Mesothelial cell of epicardium (in vitro differentiated cells): ENCODE measurements at places on chromosomes 1 and 21. TPM values are rescaled to one million over a fixed set of nuclear protein-coding genes. Genes with fewer than 3 reads are reported as not detected.

The GCSAML gene
- total RNA-seq, result not detected in 3 replicates

The C2CD4D gene
- 0.38 to 0.65 TPM (median 0.53 TPM) in 3 replicates for total RNA-seq

The OR10Z1 gene
- not detected in 3 replicates for total RNA-seq

The LCE6A gene
- not detected in 3 replicates for total RNA-seq

The LRP8 gene
- 18.2 to 19.9 TPM (median 19.2 TPM) in 3 replicates for total RNA-seq

The MPL gene
- total RNA-seq, result 0.50 to 0.53 TPM in 2 of 3 replicates, not detected in the other

The BRINP2 gene
- 0.63 to 1.1 TPM (median 0.78 TPM) in 3 replicates for total RNA-seq

The LCE2C gene
- not detected in 3 replicates for total RNA-seq

The FMO1 gene
- total RNA-seq, result 0.23 TPM in 1 of 3 replicates, not detected in the others

GRCh38 chr1:221791846-221792245 lies 50.0 kb upstream of the DUSP10 start:
- H3K4me3 ChIP-seq, result no peak overlapping the region
- no peaks in the 10 kb centered on the region for H3K36me3 ChIP-seq
- no peaks in the 10 kb centered on the region for H3K4me1 ChIP-seq
- H3K27ac ChIP-seq, result no peak overlapping the region

DNA sequence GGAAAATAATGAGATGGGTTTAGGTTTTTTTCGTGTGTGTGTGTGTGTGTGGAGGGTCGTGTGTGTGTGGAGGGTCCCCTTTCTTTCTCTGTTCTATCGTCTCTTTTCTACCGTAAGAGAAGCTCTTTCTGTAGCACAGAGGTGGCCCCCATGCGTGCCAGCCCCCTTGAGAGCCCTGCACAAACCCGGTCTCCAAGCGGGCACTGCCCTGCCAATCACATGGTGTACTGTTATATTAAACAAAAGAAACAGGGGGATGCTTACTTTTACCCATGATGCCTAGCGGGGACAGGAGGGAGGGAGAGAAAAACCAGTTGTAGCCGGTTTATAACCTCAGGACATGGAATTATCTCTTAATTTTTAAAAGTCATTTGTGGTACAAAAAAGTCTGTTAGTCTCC lies 41.0 kb downstream of the GATAD2B start:
- H3K4me1 ChIP-seq, result peaks cover 4% of the 10 kb centered on the region
- no peaks in the 10 kb centered on the region for H3K27me3 ChIP-seq
- no peak overlapping the region for H3K4me3 ChIP-seq
- peaks cover 5% of the 10 kb centered on the region for H3K36me3 ChIP-seq
- H3K27ac ChIP-seq, result no peak overlapping the region

DNA sequence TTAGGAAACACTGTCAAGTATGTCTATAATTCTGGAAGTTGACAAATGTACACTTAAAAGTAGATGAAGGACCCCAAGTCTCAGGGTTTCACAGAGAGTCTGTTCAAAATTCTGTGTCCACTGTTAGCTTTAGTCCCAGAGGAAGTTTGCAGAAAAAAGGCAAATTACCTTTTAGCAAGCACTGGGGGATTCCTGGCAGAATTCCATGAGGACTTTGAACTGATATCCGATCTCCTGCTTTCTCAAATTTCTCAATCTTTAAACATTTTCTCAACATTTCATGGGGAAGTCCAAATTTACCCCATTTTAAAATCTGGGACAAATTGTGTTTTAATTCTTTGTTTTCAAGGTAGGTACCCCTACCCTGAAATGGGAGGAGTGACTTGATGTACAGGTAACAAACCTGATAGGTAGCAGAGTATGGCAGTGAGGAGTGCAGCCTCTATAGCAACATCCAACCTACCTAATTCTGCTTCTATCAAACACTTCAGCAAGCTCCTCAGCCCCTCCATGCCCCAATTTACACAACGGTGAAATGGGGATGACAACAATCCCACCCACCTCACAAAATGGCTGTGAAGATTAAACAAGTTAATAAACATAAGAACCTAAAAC lies 344.9 kb downstream of the OMA1 start:
- no peak for DNase-seq
- peaks cover 49% of the 10 kb centered on the region for H3K27me3 ChIP-seq
- no peak overlapping the region for H3K27ac ChIP-seq
- H3K4me1 ChIP-seq, result peaks cover 1% of the 10 kb centered on the region
- no peaks in the 10 kb centered on the region for H3K36me3 ChIP-seq

- peak overlapping the region; percentile 60 for H3K27ac ChIP-seq
- H3K4me3 ChIP-seq, result no peak overlapping the region
- DNase-seq, result no peak
- H3K4me1 ChIP-seq, result peaks cover 39% of the 10 kb centered on the region
Measured at GRCh38 chr1:66237722-66238479, 296.1 kb upstream of the SGIP1 start.

DNA sequence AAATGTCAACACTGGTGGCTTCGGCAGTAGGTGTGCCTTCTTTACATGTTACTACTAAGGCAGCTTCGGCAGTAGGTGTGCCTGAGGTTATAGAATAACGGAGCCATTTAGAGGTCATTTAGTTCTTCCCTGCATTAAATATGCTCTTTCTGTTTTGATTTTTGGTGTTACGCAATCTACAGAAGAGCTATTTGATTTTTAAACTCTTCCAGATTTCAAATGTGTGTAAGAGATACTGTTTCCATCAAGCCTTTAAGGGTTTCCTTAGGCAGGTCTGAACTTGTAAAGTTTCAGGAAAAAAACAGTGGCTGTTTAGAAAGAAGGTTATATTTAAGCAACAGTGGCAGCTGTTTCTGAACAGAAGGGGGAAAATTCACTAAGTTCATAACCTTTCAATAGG lies 54.8 kb downstream of the PIK3R3 start:
- no peaks in the 10 kb centered on the region for H3K27me3 ChIP-seq
- H3K27ac ChIP-seq, result peak overlapping the region; percentile 75
- peaks cover 18% of the 10 kb centered on the region for H3K36me3 ChIP-seq
- H3K4me3 ChIP-seq, result no peak overlapping the region

DNA sequence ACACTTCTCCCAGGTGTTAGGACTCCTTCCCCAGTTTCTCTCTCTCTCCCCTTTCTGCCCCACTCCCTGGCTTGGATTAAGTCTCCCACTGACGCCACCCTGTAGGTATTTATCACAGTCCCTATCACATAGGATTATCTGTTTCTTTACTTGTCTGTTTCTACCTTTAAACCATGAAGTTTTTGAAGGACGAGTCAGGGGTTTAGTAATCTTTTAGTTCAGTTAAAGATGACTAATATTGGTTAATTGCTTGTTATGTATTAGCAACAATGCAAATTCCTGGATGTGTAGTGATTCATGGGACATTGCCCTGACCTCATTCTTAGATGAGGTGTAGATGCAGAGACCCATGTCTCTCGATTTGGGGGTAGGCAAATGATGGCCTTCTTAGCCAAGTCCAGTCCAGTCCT lies 6.4 kb downstream of the LAMC1 start:
- peak overlapping the region; percentile 57 for H3K27ac ChIP-seq
- no peak for DNase-seq
- no peak overlapping the region for H3K4me3 ChIP-seq
- peaks cover 2% of the 10 kb centered on the region for H3K36me3 ChIP-seq

DNA sequence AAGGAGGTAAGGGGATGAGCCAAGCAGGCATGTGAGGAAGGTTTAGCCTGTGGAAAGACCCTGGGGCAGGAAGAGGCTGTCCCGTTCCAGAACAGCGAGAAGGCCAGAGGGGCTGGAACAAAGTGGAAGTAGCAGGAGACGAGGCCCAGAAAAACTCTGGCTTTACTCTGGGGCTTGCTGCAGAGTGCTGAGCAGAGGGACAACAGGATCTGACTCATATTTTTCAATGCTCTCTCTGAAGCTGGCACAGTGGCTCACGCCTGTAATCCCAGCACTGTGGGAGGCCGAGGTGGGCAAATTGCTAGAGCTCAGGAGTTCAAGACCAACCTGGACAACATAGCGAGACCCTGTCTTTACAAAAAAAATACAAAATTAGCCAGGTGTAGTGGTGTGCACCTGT lies 52.4 kb upstream of the PAX7 start:
- H3K27ac ChIP-seq, result no peak overlapping the region
- H3K4me1 ChIP-seq, result no peaks in the 10 kb centered on the region
- DNase-seq, result no peak
- no peaks in the 10 kb centered on the region for H3K36me3 ChIP-seq
- no peak overlapping the region for H3K4me3 ChIP-seq

- H3K27me3 ChIP-seq, result peaks cover 44% of the 10 kb centered on the region
- DNase-seq, result no peak
- H3K4me1 ChIP-seq, result peaks cover 15% of the 10 kb centered on the region
- no peak overlapping the region for H3K27ac ChIP-seq
- H3K36me3 ChIP-seq, result no peaks in the 10 kb centered on the region
- H3K4me3 ChIP-seq, result no peak overlapping the region
Measured at GRCh38 chr1:159199901-159200300, 4.8 kb upstream of the ACKR1 start.

DNA sequence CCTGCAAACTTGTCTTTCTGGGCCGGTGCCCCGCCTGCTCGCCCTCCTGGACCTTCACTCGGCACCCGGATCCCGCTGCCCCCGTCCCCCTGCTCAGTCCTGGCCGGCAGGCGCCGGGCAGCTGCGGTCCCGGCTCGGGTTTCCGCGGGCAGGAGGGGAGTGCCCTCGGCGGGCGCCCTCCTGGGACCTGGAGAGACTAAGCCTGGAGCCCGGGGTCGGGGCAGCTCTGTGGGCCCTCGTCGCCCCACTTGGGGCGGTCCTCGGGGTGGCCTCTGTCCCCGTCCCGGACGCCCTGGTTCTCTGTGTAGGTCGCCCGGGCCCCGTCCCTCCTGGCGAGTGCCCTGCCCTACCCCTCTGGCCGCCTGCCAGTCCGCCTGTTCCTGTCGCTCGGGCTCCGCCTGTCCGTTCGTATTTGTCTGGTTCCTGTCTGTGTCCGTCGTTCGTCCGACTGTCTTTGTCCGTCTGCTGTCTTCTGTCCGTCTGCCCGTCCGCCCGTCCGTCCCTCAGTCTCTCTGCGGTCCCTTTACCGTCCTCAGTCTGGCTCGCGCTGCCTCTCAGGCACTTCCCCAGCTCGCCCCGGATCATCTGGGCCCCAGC lies 490 bp downstream of the SERINC2 start:
- H3K4me1 ChIP-seq, result peaks cover 20% of the 10 kb centered on the region
- no peaks in the 10 kb centered on the region for H3K36me3 ChIP-seq
- peak overlapping the region; percentile 98 for H3K4me3 ChIP-seq
- peaks cover 6% of the 10 kb centered on the region for H3K27me3 ChIP-seq
- DNase-seq, result peak; percentile 75

- H3K27me3 ChIP-seq, result no peaks in the 10 kb centered on the region
- peak overlapping the region; percentile 96 for H3K27ac ChIP-seq
- peak; percentile 94 for DNase-seq
- peaks cover 86% of the 10 kb centered on the region for H3K4me1 ChIP-seq
- peak overlapping the region; percentile 84 for H3K4me3 ChIP-seq
- peaks cover 2% of the 10 kb centered on the region for H3K36me3 ChIP-seq
Measured at GRCh38 chr1:156705918-156706656, 704 bp upstream of the CRABP2 start.
